Kidney capillary endothelial cell (primary cell): ENCODE measurements at places on chromosomes 11 and 22.

DNA sequence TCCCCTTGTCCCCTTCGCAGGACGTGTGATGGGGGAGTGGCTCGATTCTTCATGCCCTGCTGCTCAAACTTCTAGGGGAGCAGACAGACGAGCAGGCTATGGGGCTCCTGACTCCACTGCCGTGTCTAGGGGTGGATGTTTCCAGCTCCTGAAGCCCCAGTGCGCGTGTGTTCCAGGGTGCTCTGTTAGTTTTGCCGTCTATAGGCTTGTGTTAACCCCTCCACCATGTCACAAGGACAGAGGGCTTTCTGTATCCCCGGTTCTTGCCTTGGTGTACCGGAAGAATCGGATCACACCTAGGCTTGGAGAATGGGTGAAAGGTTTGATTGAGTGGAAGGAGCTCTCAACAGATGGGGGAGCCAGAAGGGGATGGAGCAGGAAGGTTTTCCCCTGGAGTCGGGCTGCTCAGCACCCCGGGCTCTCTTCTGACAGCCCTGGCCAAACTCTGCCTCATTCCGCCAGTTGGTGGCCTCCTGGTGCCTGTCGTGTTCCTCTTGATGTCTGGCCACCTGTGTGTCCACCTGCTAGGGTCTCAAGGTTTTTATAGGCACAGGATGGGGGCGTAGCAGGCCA is 810.7 kb downstream of the BRD1 start:
- DNase-seq, result no peak

DNA sequence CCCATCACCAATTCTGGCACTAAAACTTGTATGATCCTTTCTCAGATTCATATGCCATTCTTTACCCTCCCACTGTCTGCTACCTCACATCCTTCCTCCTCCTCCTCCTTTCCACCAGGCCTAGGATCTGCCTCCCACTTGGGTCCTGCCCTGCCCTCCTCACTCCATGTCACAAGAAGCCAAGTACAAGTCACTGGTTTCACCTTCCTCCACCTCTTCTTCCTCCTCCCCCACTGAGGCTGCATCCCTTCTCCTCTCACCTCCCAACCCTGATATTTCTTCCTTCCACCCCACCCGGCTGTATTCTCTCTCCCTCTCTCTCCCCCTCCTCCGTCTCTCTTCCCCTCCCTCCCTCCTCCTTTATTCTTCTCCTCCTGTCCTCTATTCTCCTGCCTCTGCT is 46.6 kb downstream of the LARGE1 start:
- DNase-seq, result no peak

- no peak for DNase-seq
Measured at GRCh38 chr11:133697603-133698180, 147.6 kb downstream of the SPATA19 start.

- DNase-seq, result no peak
Measured at GRCh38 chr11:111538407-111539114, 2.0 kb upstream of the LAYN start.

- peak; percentile 29 for DNase-seq
Measured at GRCh38 chr11:19441752-19442553, 201.2 kb upstream of the E2F8 start.

DNA sequence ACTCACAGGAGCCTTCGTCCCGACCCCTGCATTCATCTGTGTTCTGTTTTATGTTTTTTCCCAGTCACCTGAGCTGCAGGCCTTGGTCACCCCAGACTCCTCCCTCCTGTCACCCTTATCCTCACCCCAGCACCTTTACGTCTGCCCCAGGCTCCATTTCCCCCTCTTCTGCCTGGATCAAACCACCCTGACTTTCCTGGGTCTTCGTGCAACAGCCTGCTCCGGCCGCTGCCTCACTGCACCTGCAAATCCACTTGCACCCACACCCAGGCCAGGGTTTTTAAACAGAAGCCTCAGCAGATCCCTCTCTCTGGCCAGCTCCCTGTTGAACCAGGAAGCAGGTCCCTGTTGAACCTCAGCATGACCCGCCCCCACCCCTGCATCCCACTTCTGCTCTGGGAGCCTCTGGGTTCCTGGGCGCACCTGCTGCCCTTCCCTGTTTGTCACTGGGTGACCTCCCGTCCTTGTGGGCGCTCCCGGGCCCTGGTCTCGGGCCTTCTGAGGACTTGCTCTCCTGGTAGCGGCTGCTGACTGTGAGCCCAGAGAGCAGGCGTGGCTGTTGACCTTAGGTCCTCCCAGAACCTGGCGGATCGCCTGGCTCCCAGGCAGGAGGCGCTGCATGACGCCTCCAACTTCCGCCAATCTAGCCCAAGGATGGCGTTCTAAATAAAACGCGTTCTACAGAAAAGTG is 12.8 kb downstream of the MAPK8IP2 start:
- DNase-seq, result no peak

DNA sequence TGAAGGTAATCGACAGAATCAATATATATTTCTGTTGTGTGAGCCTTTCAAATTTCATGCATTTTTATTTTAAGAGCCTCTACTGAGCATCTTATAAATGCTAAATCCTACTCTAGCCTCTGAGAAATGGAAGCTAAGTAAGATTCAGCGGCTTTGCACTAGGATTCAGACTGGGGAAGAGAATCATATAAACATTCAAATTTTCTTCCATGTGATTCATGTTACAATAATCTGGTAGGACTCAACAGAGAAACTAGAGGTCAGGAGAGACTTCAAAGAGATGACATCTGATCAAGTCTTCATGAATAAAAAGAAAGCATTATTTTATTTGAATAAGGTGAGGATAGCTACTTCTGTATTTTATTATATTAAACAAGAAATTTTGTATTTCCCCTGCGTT is 538.9 kb downstream of the DLG2 start:
- DNase-seq, result no peak

GRCh38 chr11:65236194-65237059 is 25.3 kb upstream of the POLA2 start:
- DNase-seq, result no peak

- DNase-seq, result no peak
Measured at GRCh38 chr11:19060629-19061028, at the start of gene MRGPRX2. MRGPRX2 (minus strand) TSS chr11:19060717; CDS start chr11:19056402, 4,315 bp downstream.

GRCh38 chr22:17836992-17837742 is 62.9 kb upstream of the BID start:
- DNase-seq, result no peak
